ENCODE measurements at places on chromosomes 5 and 9. TPM values are rescaled to one million over a fixed set of nuclear protein-coding genes. Genes with fewer than 3 reads are reported as not detected.

The CAMK2A gene
- total RNA-seq: 0.17 TPM

The HAPLN1 gene
- 0.20 TPM for total RNA-seq

The CCDC69 gene
- total RNA-seq: 1.5 TPM

The IFNA14 gene
- total RNA-seq: not detected

The CDHR2 gene
- total RNA-seq: not detected

The RGS7BP gene
- total RNA-seq: not detected

The ATG10 gene
- 7.0 TPM for total RNA-seq

The OR1Q1 gene
- not detected for total RNA-seq

The SLC23A1 gene
- not detected for total RNA-seq

DNA sequence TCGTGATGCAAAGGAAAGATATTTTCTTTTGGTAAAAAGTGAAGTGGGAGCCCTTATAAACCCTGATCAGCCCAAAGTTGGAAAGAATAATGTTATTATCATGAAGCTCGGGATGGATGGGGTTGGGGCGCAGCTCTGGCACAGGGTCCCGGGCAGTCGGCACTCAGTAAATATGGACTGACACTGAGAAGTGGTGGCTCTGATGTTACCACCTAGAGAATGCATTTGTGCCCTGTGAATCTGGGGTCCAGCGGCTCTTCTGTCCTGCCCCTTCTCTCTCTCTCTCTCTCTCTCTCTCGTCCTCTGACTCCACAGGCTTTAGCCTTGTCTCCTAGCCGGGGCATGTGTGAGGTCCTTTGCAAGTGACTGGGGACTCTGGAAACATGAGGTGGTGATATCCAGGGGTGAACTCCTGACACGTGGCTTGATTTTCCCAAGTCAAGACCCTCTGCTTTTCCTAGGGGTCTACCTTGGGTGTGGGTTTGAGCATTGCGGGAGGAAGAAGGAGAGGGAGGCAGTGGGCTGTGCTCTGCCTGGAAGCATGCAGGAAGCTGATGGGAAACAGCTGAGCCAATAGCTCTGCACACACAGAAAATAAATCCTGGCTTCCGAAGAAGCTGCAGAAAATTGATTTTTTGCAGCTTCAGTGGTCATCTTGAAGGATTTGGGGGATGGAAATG, 162.7 kb downstream of the MACROH2A1 start:
- no peak for DNase-seq

GRCh38 chr9:129560881-129561306, 60.0 kb downstream of the C9orf50 start:
- no peak for DNase-seq

GRCh38 chr5:135309391-135310327, 89.4 kb downstream of the MACROH2A1 start:
- DNase-seq: peak; percentile 69

DNA sequence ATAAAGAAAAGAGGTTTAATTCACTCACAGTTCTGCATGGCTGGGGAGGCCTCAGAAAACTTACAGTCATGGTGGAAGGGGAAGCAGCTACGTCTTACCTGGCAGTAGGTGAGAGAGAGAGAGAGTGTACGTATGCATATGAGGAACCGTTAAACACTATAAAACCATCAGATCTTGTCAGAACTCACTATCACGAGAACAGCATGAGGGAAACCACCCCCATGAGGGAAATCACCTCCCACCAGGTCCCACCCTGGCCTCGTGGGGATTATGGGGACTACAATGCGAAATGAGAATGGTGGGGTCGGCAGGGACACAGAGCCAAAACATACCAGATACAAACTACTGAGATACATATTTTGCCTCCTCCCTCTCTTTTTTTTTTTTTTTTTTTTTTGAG, 10.8 kb upstream of the FER start:
- no peak for DNase-seq

- DNase-seq: no peak
These were observed 517.7 kb upstream of the WWC1 start for GRCh38 chr5:167773668-167774301.

DNA sequence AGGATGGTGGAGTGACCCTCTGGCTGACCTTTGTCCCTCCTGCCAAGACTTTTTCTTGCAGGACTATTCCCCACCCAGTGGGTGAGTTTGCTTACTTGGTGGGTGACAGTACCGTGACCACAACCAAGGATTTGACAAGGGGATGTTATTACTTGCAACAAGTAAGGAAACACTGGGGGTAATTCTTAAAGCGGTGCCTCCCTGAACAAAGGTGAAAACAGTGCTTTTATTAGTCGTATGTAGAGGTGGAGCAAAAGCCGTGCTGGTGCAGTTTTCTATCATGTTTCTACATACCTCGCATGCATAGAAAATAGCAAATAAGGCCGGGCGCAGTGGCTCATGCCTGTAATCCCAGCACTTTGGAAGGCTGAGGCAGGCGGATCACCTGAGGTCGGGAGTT, 41.0 kb upstream of the KDM4C start:
- no peak for DNase-seq

GRCh38 chr5:116787570-116787969, 212.9 kb upstream of the SEMA6A start:
- DNase-seq: no peak

GRCh38 chr9:121472446-121472845, 27.2 kb downstream of the GGTA1 start:
- DNase-seq: no peak

- DNase-seq: no peak
These were observed 323.7 kb downstream of the ARRDC3 start for GRCh38 chr5:91059409-91059808.

GRCh38 chr5:146026307-146027010, 78.9 kb downstream of the PLAC8L1 start:
- no peak for DNase-seq

GRCh38 chr5:25688156-25688555, 1043.4 kb upstream of the CDH10 start:
- DNase-seq: no peak

DNA sequence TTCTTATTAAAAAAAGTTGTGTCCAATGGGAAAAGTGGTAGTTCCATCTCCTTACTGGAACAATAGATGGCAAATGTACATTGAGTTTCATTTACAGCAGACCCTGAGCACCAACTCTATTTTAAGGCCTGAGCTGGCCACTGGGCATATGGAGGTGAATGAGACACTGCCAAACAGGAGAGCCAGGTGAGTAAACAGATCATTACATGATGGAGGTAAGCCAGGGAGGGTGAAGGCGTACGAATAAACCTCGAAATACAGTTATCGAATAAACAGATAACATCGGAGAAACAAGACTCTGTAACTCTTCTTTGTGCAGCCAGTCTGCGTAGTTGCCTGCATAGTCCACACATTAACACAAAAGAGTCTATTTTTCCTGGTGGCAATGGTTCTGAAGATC, 446.4 kb upstream of the KLF4 start:
- DNase-seq: no peak

- DNase-seq: peak; percentile 69
These were observed 51.2 kb upstream of the SEMA4D start for GRCh38 chr9:89549031-89549644.

DNA sequence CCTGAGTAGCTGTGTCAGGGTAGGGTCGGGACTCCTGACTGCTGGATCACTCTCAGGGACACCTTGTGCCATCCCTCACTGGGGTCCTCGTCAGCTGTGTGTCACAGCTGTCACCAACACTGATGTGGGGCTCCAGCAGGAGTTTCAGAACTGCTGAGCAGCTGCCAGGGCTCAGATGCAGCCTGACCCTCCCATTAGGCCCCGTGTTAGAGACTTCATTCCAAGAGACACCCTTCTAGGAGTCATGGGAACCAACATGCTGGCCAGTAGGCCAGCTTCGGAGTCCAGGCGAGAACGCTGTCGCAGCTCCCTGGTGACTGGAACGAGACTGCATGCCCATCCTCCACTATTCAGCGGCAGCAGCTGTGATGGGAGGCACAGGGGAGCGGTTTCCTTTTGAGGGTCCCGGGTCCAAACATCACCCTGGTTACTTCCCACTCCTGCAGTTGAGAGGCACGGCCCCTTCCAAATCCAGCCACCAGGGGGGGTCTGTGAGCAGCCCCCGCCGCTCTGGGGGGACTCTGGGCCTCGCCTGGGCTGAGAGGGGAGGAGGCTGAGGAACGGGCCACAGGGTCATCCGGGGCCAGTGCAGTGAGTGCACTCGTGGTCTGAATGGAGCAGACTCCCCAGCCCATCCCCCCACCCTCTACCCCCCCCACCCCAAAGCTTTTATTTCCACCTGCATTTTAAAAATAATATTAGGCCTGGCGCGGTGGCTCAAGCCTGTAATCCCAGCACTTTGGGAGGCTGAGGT, 12.6 kb upstream of the TCF7 start:
- DNase-seq: peak; percentile 28

DNA sequence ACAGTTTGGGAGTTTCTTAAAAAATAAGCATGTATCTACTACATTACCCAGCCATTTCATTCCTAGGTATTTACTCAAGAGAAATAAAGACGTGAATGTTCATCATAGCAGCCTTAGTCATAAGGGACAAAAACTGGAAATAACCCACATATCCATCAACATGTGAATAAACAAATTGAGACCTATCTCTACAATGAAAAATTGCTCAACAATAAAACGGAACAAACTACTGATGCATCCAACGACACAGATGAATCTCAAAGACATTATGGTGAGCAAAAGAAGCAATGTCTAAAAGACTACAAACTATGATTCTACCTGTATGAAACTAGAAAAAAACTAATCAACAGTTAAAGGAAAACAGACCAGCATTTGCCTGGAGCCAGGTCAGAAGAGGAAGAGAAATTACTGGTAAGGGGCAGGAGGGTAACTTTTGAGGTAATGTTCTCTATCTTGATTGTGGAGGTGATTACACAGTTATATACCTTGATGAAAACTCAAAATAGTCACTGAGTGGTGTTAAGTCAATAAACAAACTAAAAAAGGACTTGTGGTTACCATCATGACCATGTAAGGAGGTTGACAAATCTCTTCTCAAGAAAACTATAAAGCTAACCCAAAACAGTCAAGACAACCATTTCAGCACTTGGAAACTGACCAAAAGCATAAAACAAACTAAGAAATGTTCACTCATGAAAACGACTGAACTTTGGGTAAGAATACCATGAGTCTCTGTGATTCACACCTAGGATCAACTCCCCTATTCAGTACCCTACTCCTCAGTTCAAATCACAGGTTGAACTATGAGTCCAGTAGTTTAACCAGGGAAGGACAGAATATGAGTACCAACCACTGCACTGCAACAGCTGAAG, 10.4 kb downstream of the UIMC1 start:
- peak; percentile 89 for DNase-seq

GRCh38 chr5:115968770-115969169, 6.5 kb downstream of the LVRN start:
- no peak for DNase-seq

GRCh38 chr5:83687124-83687619, 33.5 kb downstream of the HAPLN1 start:
- DNase-seq: no peak

GRCh38 chr5:56409331-56410190, 176.4 kb upstream of the ANKRD55 start:
- DNase-seq: peak; percentile 85

- no peak for DNase-seq
These were observed 543.9 kb upstream of the SEMA6A start for GRCh38 chr5:117118499-117118898.

- DNase-seq: peak; percentile 4
These were observed 83.2 kb upstream of the ZNF462 start for GRCh38 chr9:106779796-106780195.

GRCh38 chr5:151351671-151352070, 4.3 kb upstream of the SLC36A2 start:
- DNase-seq: no peak

DNA sequence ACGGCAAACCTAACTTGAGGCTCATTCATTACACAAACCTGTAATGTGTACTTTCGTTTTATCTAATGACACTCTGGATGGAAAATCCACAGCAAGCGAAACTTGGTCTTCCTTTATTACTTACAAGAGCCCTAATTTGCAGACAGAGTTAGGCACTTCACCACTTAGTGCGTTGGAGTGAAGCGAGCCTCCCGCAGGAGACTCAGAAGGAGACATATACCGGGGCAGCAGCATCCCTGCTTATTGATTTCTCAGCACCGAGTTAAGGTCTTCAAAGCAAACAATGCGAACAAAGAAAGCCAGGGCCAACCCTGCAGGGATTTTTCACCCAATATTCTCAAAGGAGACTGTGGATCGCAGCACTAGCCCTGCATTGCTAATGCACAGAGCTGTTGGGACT, 28.6 kb downstream of the LSM11 start:
- DNase-seq: no peak

DNA sequence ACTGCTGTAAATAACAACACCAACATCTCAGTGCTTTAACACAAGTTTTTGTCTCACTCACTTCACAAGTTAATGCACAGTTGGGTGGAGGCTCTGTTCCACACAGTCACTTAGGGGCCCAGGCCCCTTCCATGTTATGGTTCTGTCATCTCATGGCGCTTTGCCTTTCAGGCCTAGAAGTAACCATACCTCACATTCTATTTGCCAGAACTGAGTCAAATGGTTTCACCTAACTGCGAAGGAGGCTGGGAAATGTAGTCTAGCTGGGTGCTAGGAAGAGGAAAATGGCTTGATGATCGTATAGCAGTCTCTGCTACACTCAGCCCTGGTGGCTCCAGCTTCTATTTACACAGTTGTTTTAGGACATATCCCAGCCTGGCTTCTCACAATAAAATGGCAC, 23.1 kb upstream of the MVB12B start:
- DNase-seq: peak; percentile 28

GRCh38 chr5:142253938-142254337, 70.9 kb downstream of the SPRY4 start:
- peak; percentile 45 for DNase-seq

GRCh38 chr5:28810751-28811136, 1772.4 kb upstream of the CDH9 start:
- DNase-seq: peak; percentile 4

GRCh38 chr5:10856071-10856470, 95.0 kb upstream of the DAP start:
- no peak for DNase-seq

- DNase-seq: no peak
These were observed 62.5 kb downstream of the MRPL36 start for GRCh38 chr5:1736889-1737711.

GRCh38 chr5:154196955-154197652, 6.6 kb downstream of the GALNT10 start:
- DNase-seq: peak; percentile 59

GRCh38 chr5:126924331-126925033, 105.9 kb downstream of the MARCHF3 start:
- no peak for DNase-seq

- DNase-seq: no peak
These were observed 28.0 kb upstream of the IRX2 start for GRCh38 chr5:2779459-2779858.

DNA sequence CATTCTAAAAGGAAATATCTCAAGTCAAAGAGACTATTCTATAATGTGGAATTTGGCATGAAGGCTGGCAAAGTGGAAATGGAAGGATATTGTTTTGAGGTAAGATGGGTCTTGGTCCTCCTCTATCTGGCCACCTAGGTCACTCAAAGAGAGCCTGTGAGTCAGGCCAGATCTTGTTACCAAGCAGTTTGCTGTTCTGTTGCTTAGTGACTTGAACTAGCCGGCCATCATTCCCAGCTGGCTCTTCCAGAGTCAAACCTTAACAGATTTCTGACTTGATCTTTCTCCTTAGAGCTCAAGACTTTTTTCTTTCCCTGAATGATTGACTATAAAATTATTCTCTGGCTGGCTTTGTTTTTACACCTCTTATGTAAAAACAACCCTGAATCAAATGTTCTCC, 136.1 kb downstream of the PDE4D start:
- DNase-seq: peak; percentile 85
